ENCODE measurements at places on chromosomes 4 and X.
A peak's percentile ranks its signal among the peaks of the same experiment; 100 is the strongest.

GRCh38 chr4:172998527-172999469 lies 169.8 kb upstream of the GALNT7 start:
- DNase-seq = peak; percentile 11

GRCh38 chr4:129429581-129430320 lies 333.8 kb downstream of the C4orf33 start:
- no peak for DNase-seq

- DNase-seq = peak; percentile 54
Measured at GRCh38 chr4:122163767-122164166, 11.6 kb downstream of the BLTP1 start.

DNA sequence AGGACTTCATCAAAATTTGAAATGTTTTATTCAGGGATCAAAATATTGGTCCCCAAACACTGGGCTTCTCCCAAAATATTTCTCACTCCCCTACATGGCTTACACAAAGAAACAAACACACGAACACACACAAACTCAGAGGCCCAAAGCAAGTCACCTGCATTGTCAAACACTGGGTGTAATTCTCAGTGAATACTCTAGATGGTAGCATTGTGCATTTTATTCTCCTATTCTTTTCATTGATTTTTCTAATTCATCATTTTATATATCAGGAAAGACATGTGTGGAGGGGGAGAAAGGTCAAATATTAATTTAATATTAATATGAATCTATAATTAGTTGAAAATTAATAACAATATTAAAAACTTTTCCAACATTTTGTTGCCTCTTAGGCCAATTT lies 72.3 kb upstream of the TNMD start:
- DNase-seq = no peak

- DNase-seq = peak; percentile 2
Measured at GRCh38 chr4:4333265-4333706, 43.2 kb downstream of the ZBTB49 start.

DNA sequence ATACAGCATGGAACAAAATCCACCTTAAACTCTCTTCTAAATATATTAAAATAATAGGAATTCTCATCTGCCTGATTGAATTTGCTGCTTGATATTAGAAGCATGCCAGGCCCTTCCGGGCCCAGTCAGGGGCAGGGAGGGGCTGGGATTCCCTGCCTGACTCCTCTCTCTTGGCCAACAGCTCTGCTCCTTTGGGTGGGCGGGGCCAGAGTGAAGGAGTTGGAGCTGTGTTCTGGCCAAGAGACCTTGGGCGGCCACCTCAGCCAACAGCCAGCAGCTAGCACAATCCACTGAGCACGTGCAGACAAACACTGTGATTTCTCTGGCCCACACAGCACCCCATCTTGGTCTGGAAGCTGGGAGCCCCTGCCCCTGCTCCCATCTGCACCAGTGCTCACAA lies 140.3 kb downstream of the PJA1 start:
- no peak for DNase-seq

DNA sequence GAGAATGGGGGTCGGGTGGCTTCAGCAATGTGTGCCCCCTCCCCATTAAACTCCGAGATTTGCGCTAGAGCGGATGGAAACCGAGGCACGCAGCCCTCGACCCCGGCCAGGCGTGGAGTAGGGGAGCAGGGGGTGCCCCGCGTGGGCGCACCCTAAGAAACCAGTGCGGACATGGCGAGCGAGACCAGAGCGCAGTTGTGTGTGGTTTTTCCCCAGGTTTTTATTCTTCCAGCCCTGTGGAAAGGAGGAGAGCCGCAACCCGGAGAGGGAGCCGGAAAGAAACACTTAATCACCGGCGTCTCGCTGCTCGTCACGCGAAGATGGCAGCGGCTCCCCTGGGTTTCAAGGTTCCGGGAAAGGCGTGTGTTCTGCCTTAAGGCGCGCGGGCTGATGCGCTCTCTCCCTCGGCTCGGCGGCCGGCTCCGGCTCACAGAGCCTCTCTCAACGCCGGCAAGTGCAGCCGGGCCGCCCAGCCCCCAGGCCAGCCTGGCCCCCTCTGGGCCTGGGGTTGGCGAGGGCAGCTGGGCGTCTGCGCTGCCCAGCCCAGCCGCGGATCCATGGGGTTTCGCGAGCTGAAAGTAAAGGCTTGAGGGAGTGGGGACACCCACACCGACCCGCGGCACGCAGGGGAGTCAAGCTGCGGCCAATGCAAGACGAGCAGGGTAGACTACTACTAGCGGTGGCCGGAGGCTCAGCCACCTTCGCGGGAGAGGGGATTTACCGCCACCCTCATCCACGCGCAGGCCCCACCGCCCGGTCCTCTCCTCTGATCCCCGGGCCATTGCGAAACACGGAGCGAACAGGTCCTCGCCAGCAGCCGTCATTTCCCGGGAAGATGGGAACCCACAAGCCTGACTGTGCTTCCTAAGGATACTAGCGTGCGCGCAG lies 74.0 kb upstream of the BCOR start:
- peak; percentile 30 for DNase-seq

DNA sequence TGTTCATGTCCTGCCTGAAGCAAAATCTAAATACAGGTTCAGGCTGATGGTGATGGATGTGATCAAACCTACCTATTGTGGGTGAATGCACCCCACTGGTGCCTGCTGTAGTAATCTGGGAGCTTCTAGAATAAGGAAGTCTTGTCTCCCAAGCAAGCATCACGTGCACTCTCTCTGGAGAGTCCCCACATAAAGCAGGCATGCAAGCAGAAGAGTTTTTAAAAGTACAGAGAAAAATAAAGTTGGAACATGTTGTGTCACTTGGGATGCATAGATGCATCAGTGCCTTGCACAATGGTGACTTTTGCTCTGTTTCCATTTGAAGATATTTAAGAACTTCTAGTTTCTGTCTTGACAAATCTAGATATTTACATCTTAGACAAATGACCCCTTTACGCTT lies 54.9 kb downstream of the MAD2L1 start:
- no peak for DNase-seq

GRCh38 chr4:33226133-33226532 lies 2506.0 kb downstream of the PCDH7 start:
- no peak for DNase-seq

- DNase-seq = no peak
Measured at GRCh38 chr4:185108669-185109068, 34.4 kb upstream of the SLC25A4 start.

GRCh38 chrX:152537373-152537772 lies 86.3 kb upstream of the GABRA3 start:
- no peak for DNase-seq

GRCh38 chrX:15464704-15465103 lies 28.4 kb downstream of the PIR start:
- no peak for DNase-seq

GRCh38 chrX:121456315-121456714 lies 408.9 kb downstream of the GLUD2 start:
- no peak for DNase-seq

DNA sequence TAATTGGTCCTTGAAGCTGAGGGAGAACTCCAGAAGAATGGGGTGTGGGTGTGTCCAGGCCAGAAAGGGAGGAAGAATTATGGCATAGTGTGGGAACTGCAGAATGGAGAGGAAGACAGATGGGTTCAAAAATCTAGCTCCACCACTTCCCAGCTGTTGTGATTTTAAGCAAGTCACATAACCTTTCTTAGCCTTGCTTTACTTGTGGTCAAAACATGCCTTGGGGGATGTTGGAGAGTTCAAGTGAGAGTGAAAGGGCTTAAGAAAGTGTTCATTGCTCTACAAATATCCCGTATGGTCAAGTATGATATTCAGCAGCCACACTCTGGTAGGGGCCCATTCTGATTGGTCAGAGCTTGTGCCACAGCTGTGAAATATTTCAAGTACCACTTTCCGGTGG lies 15.0 kb upstream of the STARD8 start:
- no peak for DNase-seq

DNA sequence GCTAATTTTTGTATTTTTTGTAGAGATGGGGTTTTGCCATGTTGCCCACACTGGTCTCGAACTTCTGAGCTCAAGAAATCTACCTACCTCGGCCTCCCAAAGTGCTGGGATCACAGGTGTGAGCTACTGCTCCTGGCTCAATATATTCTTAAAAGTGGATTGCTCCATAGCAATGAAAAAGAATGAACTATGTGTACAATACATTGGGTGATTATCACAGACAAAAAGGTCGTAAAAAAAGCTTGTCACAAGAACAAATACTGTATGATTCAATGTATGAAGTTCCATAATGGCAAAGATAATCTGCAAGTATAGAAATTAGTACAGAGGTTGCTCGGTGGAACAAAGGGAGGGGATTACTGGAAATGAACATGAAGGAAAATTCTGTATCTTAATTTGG lies 70.7 kb downstream of the REPS2 start:
- no peak for DNase-seq

Measured in suppressor macrophage (primary cell).